SK-N-DZ (cell line): ENCODE measurements at places on chromosomes 11 and 22.
A peak's percentile ranks its signal among the peaks of the same experiment; 100 is the strongest.

DNA sequence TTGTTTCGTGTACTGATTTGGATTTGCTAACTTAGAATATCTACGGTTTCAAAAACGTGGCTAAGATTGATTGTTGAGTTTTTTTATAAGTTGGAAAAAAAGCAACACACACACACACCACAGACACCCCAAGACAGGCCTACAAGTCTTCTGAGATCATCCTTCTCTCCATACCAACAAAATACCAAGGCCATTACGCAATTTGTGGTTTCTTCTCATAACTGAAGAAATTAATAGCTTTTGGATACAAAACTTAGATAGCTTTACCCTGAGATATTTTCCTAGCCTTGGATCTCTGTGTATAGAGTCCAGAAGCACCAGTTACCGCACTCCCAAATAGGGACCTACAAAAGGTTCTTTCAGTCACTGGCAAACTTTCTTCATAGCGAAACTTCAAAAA, 113.6 kb downstream of the SIK3 start:
- no peak for DNase-seq

GRCh38 chr11:11789735-11790369, 51.9 kb upstream of the USP47 start:
- no peak for DNase-seq

GRCh38 chr22:42946546-42947198, 68.3 kb downstream of the PACSIN2 start:
- DNase-seq, result no peak

GRCh38 chr11:107183953-107184352, 165.7 kb upstream of the GUCY1A2 start:
- DNase-seq, result no peak

- DNase-seq, result no peak
Observed at GRCh38 chr11:55503449-55503848, 50.8 kb upstream of the OR4C15 start.

- DNase-seq, result no peak
Observed at GRCh38 chr11:63564784-63565350, 1.7 kb upstream of the PLAAT2 start.

DNA sequence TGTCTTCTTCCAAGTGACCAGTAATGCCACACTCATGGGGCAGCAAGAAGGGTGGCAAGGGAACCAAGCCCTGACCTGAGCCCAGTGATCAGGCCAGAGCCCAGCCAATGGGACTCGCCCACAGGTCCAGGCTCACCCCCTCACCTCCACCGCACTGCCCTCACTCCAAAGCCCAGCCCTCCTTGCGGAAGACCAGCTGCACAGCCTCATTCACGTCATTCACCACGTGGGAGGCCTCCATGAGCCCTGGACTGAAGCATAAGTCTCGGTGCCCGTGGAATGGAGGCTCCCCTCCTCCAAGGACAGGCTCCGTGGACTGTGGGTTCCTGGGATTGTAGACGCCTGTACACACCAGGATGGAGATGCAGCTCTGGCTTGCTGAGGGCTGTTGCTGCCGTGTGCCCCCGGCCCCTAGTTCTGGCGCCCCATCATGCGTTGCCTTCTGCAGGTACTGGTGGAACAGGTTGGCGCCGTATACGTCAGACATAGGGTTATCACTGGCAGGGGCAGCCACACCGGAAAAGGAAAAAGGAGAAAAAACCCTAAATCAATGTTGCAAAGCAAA, 16.8 kb upstream of the TMEM121B start:
- no peak for DNase-seq

DNA sequence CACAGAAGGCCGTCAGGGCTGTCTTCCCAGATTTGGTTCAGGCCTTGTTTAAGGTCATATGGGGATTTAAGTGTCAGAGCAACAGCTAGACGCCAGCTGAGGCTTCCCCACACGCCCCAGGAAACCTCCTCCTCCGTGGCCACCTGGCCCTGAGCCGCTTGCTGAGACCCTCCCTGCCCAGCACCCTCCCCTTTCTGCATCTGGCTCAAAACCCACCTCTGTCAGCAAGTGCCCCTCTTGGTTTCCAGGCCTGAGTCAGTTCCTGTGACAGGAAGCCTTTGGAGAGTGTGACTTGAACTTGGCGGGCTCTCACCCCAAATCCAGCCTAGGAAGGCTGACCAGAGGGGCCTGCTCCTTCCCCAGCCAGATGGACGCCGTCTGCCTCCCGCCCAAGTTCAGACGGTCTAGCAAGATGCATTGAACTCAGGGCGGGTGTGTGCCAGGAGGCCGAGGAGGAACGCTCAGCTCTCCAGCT, 561 bp downstream of the FXYD2 start:
- DNase-seq, result no peak

DNA sequence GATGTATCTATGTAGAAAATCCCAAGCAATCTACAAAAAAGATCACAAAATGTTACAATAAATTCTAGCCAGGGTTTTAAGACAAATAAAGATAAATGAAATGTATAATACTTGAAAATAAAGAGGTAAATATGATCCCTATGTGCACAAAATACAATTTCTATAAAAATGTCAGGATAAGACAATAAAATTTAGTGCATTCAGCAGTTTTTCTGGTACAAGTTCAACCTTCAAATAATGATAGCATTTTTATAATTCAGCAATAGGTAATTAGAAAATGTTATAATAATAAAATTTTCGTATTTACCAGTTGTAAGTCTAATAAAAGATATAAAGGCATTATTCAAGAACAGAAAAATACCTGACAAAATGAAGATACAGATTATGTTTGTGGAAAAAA, 726.8 kb upstream of the FAT3 start:
- no peak for DNase-seq

DNA sequence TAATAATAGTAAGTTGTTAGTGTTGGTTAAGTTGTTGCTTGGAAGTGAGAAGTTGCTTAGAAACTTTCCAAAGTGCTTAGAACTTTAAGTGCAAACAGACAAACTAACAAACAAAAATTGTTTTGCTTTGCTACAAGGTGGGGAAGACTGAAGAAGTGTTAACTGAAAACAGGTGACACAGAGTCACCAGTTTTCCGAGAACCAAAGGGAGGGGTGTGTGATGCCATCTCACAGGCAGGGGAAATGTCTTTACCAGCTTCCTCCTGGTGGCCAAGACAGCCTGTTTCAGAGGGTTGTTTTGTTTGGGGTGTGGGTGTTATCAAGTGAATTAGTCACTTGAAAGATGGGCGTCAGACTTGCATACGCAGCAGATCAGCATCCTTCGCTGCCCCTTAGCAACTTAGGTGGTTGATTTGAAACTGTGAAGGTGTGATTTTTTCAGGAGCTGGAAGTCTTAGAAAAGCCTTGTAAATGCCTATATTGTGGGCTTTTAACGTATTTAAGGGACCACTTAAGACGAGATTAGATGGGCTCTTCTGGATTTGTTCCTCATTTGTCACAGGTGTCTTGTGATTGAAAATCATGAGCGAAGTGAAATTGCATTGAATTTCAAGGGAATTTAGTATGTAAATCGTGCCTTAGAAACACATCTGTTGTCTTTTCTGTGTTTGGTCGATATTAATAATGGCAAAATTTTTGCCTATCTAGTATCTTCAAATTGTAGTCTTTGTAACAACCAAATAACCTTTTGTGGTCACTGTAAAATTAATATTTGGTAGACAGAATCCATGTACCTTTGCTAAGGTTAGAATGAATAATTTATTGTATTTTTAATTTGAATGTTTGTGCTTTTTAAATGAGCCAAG, 2.7 kb downstream of the NEAT1 start:
- peak; percentile 51 for DNase-seq

GRCh38 chr11:128575961-128576350, 11.4 kb downstream of the ETS1 start:
- DNase-seq, result no peak

DNA sequence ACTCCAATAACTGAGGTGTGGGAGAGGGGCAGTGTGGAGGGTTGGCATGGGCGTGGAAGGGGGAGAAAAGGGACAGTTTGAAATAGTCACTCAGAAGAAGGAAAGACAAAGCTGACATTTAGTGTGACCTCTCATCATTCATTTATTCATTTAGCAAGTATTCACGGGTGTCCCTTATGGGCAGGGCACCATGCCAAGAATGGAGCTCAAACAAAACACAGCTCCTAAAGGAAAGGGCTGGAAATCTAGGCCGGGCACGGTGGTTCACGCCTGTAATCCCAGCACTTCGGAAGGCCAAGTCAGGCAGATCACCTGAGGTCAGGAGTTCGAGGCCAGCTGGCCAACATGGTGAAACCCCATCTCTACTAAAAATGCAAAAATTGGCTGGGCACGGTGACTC, 19.4 kb upstream of the DGKZ start:
- no peak for DNase-seq

DNA sequence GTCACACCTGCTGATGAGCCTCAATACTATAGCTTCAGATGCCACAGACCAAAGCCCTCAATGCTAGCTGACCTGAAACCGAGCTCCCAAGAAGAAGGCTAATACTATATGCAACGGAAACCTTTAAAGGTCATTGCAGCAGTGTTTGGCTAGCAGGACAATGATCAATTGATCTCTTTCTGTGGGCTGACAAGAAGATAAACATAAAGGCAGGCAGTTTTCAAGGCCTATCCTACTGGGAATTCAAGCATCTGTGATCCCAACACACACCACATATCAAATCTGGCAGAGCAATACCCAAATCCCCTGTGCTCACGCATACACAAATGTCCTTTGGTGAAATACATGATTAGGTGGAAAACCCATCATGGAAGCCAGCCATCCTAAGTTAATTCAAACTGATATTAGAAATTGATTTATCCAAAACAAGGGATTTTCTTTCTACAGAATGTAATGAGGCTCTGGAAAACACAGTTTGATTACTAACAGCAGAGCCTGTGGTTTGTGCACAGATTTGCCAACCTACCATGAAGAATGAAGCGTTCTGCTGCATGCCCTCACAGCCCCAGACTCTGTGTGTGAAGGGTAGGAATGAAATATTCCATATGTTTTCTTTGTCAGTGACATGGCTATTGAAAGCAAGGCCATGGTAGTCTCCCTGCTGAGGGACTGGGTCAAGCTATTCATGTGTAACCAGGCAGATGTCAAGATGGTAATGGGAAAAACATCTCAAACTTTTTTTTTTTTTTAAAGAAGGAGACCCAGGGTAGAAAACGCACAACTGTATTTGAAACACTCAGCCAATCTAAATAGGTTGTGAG, 12.2 kb downstream of the LGR4 start:
- no peak for DNase-seq

DNA sequence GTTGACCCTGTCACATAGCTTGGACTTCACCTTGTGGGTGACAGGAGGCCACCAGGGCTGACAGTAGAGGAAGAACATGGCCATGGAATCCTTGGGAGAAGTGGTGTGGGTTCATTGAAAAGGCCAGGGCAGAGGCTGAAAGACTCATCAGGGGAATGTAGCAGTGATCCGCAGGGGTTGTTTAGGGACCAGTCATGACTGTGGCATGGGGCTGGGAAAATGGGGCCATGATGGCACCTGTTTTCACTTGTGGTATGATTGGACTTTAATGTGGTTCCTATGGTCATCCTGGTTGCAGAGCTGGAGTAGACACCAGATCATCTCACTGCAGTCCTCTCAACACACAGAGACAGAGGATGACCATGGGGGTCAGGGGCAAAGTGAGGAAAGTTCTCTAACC, 66.7 kb upstream of the MYEOV start:
- no peak for DNase-seq

DNA sequence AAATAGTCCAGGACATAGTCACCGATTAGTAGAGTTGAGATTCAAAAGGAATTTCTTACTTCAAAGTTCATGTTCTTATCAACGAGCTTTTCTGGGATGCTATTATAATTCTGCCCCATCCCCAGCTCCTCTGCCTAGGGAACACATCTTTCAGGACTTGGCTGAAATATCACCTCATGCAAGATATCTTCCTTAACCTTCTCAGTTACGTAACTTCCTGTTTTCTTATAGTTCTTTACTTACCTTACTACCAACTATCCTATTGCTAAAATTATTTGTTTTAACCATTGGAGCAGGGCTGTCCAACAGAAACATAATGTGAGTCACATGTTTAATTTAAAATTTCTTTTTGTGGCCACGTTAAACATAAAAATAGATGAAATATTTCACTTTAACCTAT, 2.3 kb downstream of the NARS2 start:
- no peak for DNase-seq

- no peak for DNase-seq
Observed at GRCh38 chr11:121754598-121754997, 301.8 kb upstream of the SORL1-AS1 start.

DNA sequence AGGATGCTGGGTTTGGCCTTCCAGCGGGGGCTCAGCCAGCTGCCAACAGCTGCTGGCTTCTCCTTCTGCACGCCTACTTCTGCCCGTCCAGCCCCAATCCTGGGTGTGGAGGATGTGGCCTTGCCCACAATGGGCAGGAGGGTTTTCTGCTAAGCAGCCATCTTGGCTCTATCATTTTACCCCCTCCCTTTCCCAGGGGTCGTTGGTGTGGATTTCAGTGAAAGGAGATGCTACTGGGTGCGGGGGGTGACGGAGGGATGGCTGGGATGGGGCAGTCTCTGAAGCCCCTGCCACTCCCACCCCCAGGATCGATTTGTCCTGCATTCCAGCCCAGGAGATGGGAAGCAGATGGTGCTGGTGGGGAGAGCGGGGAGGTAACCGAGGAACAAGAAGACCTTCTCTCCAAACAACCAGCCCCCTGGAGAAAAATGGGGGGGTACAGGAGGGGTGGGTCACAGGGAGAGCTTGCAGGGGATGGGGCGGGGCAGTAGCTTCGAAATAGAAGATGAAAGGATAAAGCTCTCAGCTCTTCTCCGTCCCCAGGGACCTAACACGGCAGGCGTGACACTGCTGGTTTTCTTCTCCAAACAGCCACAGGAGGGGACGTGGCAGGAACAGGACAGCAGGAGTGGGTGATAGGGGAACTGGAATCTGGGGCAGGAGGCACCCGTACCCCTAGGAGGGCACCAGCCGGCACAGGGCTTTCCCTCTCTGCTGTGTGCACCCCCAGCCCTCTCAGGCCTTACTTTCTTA, 68.9 kb downstream of the NECTIN1 start:
- DNase-seq, result peak; percentile 46

- DNase-seq, result no peak
Observed at GRCh38 chr22:33625959-33626358, 294.3 kb downstream of the LARGE1 start.

DNA sequence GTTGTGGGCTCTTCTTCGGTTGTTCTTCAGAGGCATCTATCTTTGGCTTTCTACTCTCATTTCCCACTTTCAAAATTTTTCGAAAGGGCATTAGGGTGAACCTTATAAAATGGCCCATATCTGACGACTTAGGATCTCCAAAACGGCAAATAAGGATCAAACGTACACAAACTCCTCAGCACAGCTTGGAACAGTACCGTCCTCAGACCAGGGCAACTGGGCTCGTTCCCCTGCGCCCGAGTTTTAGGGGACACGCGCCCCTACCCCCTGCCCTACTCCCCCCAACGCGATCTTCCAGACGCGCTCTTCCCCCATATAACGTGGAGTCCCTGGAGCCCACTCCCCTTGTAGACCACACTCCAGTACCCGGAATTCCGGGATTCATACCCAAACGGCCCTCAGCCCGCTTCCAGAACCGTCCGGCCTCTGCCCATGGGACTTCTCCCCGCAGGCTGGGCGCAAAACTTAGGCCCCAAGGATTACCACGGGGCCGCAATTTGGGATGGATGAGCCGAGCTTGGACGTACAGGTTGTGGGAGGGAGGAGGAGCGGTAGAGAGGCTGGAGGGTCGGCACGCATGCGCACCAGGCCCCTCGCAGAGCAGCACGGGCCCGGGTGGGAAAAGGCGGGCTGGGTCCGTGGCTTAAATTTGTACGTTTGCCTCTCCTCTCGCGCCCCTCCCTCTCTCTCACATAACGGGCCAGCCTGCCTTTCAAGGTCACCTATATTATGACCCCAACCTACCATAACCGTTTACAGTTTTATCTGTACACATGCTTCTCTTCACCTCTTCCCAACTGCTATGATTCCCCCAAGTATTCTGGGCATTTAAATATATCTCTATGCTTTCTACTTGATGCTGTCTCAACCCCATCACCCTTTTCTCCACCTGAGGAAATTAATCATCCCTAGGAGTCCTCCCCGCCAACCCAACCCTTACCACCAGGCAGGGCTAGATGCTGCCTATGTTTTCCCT, 3.4 kb downstream of the CCDC89 start:
- peak; percentile 89 for DNase-seq
